ENCODE measurements at places on chromosomes 16 and 17. TPM values are rescaled to one million over a fixed set of nuclear protein-coding genes. Genes with fewer than 3 reads are reported as not detected.

Gene NKD1
- 0.14 TPM for total RNA-seq

Gene MYH1
- not detected for total RNA-seq

Gene SLX4
- total RNA-seq: 7.4 TPM

Gene CA5A
- not detected for total RNA-seq

Gene OR2C1
- total RNA-seq: not detected
